ENCODE measurements at places on chromosomes 6 and 20.

DNA sequence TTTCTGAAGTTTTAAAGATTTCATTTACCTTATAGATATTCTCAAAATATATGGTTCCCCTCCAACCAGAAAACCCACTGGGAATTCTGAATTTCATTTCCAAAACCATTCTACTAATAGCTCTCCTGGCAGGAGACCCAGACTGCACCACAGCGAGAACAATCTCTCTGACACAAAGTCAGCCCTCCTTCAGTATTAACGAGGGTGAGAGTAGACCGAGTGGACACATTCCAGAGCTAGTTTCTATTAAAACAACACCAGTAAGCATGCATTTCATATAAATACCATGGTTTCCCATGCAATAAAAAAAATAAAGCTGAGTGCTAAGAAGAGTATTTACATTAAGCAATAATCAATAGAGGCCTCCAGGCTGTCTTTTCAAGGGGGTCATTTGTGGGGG, 899.6 kb upstream of the SLC35B3 start:
- DNase-seq = no peak

DNA sequence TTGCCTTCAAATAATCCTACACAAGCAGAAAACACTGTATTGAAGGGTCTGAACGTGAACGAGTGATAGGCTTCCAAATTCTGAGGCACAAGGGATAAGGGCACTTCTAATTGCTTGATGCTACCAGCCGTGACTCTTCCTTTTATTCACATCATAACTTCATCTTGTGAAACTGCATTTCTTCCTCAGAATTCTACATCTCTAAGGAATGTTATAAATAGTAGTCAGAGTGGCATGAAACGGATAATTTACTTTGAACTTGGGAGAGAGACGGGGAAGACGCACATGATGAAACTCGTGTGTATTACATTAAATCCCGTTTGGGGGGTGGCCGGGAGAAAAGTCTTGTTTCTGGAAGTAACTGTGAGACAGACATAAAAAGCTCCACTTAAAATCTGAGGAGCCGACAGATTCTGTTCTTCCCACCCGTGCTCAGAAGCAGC, 754 bp downstream of the HDDC2 start:
- no peak for DNase-seq

GRCh38 chr6:141050471-141050870, 1082.3 kb upstream of the GJE1 start:
- no peak for DNase-seq

GRCh38 chr6:15955484-15955883, 173.4 kb upstream of the MYLIP start:
- DNase-seq = no peak

- no peak for DNase-seq
These were observed 217.3 kb upstream of the RREB1 start for GRCh38 chr6:6890400-6890858.

DNA sequence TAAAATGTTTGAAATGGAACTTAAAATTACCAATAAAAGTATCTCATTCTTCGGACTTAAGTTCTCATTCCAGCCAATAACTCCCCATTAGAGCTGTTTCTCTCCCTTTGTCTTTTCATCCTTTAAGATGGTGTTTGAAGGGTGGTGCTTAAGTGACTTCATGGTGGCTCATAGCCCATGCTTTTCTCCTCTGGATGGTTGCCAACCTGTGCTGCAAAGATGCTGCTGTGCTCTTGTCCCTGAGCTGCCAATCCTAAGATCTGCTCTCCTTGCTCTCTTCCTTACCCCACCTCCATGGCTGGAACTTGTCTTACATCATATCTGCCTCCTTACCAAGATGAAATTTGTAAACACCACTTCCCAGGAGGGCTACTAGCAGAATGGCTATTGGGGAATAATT, 31.6 kb upstream of the PNRC1 start:
- DNase-seq = no peak

GRCh38 chr6:118808793-118809638, 84.9 kb upstream of the ASF1A start:
- DNase-seq = no peak

DNA sequence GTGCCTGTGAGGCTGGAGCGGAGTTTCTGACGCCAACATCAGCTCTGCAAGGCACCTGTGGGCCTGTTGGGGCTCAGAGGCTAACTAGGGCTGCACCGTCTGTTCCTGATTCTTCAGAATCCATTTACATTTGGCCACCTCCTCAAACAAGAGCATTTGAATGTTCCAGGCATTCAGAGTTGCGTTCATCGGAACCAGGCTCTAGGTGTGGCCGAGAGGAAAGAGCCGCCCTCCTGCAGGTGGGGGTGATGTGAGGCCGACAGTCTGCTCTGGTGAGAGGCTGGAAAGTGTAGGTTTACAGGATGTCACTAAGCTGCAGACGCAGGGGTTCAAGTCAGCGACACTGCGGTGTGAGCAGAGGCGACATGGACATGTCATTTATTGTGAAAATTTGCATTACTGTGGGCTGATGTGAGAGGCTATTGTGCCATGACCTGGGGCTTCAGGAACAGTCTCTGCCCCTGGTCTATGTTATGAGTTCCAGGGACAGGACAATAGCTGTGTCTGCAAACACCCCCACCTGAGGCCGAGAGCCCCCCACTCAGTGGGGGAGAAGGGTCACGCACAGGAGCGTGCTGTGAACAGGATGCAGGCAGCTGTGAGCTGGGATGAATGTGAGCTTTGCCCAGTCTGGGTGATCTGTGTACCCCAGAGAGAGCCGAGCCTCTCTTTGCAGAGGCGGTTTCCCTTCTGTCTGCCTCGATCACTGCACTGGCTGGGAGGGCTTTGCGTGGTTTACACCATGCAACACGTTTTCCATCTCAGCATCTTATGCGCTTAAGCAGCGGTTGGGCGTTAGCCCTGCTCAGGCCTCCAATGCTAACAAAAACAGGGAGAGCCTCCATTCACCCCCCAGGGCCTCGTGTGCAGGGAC, 21.1 kb downstream of the SLCO4A1 start:
- DNase-seq = no peak

GRCh38 chr6:151901009-151901411, 93.5 kb downstream of the ESR1 start:
- no peak for DNase-seq

DNA sequence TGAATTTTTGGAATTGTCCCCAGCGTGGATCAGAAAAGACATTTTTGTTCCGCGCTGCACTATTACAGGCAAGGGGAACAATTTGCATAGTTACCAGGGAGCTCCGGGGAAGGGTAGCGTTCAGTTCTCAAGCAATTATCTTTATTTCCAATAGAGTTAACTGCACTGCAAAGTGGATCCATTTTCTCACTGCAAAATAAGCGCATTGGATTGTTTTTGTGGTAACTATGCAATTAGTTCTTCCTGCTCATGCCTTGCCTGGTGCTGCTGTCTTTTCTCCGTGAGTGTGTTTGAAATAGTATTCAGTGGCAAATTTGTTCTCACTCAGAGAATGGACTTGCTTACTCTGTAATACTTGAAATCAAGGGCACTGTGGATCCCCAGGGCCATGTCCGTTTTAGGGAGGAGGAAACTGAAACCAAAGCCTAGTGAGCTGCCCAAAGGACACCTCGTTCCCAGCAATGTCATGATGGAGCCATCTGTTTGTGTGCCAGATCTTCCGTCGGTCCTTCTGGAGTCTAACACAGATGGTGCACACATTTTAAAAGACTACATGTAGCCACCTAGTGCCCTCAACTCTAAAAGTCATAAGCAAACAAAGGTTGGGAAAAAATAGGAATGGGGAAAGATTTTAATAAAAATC, 7.4 kb upstream of the PCK1 start:
- DNase-seq = no peak

DNA sequence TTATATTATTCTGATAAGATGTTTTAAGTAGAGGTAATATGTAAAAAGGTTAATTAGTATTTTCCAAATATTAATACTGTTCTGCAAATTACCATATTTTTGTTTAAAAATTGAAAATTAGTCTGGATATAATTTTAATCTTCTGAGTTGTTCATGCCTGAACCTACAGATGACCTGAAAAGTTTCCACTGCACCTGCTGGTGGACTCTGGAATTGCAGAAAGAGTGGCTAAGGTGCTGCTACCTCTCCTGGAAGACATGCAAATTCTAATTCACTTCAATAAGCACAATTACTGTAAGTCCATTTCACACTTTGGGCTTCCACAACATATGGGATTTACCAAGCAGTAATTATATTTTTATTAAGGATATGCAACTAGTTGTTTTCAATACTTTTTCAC, 77.7 kb upstream of the OLIG3 start:
- DNase-seq = no peak

Measured in activated naive CD4-positive, alpha-beta T cell (primary cell).